Skeletal muscle cell (primary cell): ENCODE measurements at places on chromosomes 12 and 14.

DNA sequence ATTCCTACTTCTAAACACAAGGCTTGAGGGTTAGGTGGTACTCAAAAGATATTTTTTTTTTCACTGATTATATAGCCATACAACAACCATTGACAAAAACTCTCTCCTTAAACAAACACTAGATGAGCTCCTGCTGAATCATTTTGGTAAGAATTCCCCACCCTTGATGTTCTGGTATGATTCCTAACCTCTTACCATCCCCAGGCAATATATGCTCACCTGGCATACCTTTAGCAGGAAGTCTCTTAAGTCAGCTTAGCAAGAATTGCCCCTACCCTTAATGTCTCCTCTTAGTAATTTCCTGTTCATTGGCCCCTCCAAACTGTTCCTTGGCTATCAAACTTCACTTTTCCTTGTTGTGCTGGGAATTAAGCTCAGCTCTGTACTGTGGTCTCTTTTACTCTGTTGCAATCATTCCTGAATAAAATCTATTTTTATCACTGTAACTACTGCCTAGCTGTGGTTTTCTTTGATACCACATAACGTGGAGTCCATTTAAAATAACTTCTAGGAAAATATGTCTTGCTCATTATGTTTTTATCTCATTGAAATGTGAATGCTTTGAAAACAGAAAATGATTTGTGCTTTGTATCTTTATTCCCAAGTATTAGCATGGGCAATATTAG, 712.6 kb downstream of the SLC16A7 start:
- DNase-seq = no peak

- DNase-seq = no peak
Measured at GRCh38 chr12:124577986-124578385, 10.6 kb upstream of the NCOR2 start.

DNA sequence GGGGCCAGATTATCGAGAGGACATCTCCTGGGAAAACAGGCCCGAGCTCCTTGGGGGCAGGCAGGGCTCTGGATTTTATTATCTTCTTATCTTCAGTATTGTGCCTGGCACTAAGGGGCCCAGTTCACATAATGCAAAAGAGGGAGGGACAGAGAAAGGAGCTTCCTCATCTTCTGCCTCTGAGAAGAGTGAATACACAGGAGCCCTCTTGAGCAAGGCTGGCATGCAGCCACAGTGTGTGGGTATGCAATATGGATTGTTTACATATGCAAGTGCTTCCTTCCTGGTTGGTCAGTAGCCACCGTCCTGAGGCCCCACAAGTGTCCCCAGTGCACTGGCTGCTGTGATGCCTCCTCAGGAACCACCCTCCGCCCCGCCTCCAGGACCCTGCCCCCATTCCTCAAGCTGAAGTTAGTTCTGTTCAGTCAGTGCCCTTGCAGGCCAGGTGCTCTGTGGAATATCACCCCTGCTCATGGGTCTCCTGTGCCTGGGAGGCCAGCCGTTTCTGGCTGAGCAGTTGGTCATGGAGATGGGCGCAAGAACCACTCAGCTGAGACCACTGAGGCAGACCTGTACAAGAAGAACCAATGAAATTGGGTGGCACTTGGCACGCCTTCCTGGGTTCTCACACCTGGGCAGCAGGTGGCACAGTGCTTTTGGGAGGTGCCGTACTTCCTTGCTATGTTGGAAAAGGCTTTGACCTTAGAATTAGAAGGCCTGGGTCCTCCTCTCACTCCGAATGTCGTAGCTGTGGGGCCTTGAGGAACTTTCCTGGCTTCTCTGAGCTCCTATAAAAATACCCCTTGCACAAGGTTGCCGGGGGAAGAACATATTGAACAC, 35.1 kb upstream of the ACTN1 start:
- peak; percentile 66 for DNase-seq

DNA sequence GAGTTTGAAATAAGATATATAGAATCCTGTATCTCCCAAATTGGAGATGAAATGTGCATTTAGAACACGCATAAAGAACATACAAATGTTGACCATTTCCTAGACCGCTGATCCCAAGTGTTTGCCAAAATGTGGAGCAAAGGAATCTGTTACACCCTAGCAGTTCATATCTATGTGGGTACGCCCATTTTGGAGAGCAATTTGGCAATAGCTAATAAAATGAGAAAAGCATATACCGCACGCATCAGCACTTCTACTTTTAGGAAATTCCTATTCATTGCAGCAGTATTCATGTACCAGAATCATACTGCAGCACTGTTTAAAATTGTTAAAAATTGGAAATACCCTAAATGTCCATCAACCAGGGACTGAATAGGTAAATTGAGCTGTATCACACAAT, 937.8 kb downstream of the BCL11B start:
- DNase-seq = no peak

GRCh38 chr14:69260861-69261564, 1.1 kb downstream of the GALNT16 start:
- DNase-seq = no peak
